ENCODE measurements at places on chromosomes 5 and 9.

DNA sequence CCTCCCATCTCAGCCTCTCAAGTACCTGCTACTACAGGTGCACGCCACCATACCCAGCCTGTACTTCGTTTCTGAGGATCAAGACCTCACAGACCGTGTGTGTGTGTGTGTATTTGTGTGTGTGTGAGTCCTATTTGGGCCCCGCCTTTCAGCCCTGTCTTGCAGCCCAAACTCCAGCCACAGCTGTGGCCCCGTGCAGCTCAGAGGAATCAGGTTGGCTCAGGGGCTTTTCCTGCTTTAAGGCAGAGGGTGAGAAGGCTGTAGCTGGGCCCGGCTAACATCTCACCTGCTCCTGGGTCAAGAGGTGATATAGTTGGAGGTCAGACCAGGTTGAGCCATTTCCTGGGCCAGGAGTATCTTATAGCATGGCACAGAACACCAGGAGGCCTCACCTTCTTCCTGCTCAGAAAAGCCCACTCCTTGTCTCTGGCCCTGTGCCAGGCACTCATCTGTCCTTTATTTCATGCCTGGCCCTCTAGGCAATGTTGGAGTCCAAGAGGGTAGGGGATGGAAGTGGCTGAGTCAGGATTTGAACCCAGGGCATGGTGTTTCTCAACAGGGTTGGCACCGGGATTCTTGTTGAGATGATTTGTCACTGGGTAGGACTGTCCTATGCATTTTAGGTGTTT lies 1.6 kb upstream of the PHYKPL start:
- DNase-seq: no peak

GRCh38 chr9:128374221-128374675 lies 3.1 kb downstream of the URM1 start:
- no peak for DNase-seq

GRCh38 chr9:37036776-37037502 lies 2.9 kb upstream of the PAX5 start:
- DNase-seq: peak; percentile 39

GRCh38 chr9:112334432-112334841 lies 1.0 kb upstream of the PTBP3 start:
- DNase-seq: no peak

- DNase-seq: no peak
These were observed 343.4 kb upstream of the PAPPA start for GRCh38 chr9:115810166-115810565.

- DNase-seq: no peak
These were observed 15.9 kb upstream of the RUFY1 start for GRCh38 chr5:179534431-179534830.

GRCh38 chr5:165805756-165806155 lies 2300.3 kb downstream of the MAT2B start:
- no peak for DNase-seq

- DNase-seq: no peak
These were observed 43.8 kb downstream of the WDR36 start for GRCh38 chr5:111135946-111136345.

DNA sequence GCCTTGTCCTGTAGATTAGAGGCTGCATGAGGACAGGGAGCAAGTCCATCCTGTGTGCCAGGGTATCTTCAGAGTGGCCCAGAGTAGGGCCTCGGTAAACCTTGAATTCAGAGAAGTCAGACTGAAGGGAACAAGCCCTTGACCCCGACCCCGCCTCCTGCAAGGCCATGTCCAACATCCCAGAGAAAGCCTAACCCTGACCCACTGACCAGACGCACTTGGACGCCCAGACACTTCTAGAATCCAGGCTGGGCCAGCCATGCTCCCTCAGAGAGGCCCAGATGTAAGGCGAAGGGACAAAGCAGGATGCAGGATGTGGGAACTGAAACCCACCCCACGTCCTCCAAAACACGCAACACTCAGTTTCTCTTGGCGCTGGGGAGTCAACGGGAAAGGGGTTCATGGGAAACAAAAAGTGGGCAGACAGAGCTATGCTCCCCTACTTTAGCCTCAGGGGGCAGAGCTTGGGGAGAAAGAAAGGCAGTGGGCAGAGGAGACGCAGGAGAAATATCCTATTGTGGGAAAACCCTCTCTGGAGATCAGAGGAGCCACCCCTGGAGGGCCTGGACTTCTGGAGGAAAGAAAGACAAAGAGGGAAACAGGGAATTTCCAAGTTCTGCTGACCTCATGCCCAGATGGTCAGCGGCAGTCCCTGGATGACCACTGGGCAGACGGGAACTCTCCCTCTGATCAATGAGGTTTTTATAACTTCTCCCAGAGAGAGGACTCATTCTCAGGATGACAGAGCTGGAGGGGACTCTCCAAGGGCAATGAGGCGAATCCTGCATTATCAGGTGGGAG lies 13.0 kb downstream of the TNIP1 start:
- no peak for DNase-seq

DNA sequence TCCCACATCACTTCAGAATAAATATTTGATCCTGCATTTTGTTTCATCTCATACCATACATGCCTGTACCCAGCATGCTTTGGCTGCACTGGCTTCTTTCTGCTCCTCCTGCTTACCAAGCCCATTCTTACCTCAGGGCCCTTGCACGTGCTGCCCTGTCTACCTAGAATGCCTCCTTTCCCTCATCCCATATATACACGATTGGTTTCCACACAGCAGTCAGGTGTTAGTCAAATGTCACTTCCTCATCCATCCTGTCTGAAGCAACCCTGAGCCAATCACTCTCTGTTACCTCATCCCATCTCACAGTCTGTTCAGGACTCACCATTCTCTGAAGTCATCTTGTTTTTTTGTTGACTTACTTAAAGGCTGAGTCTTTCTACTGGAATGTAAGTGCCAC lies 30.3 kb downstream of the CAST start:
- DNase-seq: no peak

DNA sequence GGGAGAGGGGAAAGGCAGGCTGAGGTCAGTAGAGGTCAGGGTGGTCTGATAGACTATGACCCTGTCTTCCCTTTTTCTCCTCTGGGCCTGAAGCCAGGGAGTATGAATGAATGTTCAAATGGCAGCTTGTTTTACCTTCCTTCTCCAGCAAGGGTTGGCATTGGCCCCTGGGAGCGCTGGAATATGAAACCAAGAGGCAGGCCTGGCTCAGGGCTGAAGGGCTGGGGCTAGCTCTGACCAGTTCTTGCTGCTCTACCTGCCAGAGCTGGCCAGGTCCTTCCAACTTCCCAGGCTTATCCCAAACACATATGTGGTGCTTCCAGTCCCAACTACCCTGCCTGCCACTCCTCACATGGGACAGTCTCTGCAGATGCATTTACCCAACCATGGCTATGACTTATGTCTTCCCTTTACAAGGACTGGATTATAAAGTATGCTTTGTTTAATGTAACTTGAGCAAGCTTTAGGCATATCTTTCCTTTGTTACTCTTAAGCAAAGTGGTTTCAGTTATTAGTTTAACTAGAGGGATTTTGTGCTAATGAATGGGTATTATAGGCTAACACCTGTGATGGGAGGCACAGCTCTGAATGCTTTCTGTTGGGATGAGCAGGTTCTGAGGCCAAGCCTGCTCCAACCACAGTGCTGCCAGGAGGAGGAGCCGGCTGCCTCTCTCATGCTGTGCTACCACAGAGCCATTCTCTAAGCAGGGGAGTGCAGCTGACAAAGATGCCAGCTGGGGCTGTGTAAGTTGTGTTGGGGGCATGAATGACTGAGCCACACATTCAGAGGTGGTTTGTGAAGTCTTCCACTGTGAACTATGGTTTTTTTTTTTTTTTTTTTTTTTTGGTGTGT lies 6.1 kb downstream of the CCNI2 start:
- no peak for DNase-seq

All from NCI-H1930 (cell line).